Renal cortical epithelial cell (primary cell): ENCODE measurements at places on chromosomes 13 and 19.
A peak's percentile ranks its signal among the peaks of the same experiment; 100 is the strongest.

DNA sequence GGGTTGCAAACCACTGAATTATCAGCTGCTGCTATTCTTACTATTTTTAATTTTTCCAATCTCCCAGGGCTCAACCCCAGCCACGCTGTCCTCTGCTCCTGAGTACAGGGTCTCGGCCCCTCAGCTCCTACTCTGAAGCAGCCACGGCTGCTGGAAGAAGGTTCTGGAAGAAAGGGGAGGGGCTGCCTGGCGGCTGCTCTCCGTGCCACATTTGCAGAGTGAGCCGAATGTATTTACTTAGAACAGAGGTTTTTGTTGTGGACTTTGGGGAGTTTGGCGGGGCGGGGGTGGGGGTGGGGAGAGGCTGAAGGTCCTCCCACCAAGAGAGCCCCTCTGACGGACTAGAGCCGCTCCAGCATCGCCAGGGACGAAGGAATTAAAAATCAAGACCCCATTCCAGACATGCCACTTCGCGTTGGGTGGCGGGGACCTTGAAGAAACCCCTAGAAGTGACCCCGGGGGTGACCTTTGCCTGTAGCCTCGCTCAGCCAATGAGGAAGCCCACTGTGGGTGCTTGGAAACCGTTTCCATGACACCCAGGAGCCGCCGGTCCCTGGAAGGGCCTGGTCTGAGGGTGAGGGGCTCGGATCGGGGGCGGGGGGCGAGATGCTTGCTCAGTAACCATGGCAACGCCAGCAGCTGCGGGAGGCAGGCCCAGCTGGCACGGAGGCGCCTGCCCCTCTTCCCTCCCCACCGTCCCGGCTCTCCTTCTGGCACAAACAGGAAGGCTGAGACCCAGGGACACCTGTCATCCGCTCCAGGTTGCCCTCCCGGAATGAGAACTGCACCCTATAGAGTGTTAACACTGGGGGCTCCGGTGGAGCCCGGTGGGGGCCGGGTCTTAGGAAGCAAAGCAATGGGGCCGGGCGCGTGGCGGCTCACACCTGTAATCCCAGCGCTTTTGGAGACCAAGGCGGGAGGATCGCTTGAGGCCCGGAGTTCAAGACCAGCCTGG lies 54.2 kb upstream of the PTPRS start:
- no peak for DNase-seq

GRCh38 chr19:45164577-45165335 lies 4.0 kb upstream of the NKPD1 start:
- peak; percentile 73 for DNase-seq

DNA sequence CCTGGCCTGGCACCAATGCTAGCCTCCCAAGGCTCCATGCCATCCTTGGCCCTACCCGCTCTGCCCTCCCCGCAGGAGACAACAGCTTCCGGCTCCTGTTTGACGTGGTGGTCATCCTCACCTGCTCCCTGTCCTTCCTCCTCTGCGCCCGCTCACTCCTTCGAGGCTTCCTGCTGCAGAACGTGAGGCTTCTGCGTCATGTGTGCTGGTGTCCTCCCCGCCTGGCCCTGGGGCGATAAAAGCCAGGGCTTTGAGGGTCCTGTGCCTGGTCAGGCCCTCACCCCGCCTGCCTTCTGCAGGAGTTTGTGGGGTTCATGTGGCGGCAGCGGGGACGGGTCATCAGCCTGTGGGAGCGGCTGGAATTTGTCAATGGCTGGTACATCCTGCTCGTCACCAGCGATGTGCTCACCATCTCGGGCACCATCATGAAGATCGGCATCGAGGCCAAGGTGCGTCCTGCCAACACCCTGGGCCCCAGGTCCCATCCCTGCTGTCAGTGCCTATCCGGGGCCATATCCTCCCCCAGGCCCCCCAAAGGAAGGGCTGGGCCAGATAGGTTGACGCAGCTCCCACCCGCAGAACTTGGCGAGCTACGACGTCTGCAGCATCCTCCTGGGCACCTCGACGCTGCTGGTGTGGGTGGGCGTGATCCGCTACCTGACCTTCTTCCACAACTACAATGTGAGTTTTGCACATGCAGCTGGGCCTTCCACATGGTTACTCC lies 6.3 kb downstream of the MCOLN1 start:
- DNase-seq: no peak

DNA sequence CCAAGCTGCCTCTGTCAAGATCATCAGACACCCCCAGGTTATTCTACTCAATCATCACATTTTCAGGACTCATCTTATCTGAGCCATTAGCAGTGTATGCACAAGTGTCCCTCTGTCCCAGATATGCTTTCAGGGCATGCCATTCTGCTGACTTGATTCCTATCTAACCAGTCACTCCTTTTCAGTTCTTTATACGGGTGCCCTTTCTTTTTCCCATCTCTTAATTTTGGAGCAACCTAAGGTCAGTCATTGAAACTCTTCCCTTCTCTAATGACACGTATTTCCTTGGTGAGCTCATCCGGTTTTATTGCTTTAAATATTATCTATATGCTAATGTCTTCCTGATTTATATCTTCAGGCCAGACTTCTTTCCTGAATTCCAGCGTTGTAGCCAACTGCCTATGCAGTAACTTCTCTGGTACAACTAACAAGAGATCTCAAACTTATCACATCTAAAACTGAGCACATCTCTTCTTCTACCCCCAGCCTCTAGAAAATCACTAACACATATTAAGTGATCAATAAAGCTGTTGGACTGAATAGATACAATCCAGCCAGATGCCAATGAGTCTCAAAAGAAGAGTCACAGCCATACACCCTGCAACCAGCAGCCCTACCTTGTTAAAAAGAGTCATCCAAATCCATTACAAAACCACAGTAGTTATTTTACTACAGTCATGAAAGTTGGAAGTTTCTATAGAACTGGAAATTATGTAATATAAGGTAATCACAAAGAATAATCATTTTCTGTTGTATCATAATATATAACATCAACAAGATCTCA lies 58.8 kb downstream of the DCLK1 start:
- DNase-seq: no peak

- no peak for DNase-seq
These were observed 1680.9 kb downstream of the OLFM4 start for GRCh38 chr13:54709546-54709945.

- DNase-seq: no peak
These were observed 42.2 kb upstream of the SPACA7 start for GRCh38 chr13:112333756-112334543.

DNA sequence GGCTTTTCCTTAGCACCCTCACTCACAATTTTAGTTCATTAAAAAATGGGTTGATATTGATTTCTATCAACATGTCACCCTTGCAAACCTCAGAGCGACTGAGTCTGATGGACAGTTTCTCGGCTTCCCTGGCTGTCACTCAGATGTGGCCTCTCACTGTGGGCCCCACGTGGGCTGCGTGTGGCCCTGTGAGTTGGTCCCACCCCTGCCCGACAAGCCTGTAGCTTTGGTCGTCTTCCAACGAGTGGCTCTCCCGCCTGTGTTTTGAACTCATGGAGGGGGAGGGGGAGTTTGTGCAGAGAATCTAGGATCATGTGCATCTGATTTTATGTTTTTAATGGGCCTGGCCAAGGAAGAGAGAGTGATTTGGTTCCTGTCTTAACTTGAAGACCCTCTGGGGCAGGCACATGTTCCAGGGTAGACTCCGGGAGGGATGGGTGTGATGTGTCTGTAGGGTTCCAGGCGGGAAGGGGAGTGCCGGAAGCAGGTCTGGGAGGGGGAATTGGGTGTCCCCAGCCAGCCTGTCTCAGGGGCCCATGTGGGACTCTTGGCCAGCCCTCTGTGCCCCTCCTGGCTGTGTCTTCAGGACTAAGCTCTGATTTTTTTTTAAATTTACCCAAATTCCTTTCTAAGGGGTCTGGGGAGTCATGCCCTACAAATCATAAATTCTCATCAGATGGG lies 18.9 kb downstream of the ATP11A start:
- DNase-seq: no peak

DNA sequence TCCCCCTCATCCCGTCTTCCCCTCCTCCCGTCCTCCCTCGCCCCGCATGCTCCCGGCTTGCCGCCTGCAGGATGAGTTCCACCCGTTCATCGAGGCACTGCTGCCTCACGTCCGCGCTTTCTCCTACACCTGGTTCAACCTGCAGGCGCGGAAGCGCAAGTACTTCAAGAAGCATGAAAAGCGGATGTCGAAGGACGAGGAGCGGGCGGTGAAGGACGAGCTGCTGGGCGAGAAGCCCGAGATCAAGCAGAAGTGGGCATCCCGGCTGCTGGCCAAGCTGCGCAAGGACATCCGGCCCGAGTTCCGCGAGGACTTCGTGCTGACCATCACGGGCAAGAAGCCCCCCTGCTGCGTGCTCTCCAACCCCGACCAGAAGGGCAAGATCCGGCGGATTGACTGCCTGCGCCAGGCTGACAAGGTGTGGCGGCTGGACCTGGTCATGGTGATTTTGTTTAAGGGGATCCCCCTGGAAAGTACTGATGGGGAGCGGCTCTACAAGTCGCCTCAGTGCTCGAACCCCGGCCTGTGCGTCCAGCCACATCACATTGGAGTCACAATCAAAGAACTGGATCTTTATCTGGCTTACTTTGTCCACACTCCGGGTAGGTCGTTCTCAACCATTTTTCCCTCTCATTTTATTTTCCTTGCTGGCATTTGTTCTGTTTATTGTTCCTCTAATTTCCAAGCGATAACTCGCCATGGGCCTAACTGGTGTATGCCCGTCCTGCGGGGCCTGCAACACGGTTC lies 29.8 kb downstream of the NFIX start:
- no peak for DNase-seq

DNA sequence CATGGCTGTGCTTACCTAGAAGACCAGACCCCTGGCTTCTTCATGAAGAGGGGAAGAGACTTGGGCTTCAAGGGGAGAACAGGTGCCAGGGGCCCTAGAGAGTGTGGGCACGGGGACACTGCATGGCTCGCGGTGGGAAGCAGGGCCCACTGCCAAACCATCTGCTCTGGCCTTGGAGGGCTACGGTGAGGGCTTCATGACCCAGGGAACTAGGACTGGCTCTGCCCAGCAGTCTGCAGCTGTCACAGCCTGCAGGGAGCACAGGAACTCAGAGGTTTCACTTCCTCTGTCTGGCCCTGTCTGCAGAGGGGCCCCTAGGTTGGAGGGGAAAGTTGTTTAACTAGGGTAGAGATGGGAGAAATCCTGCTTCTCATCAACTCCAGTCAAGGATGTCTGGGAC lies 4.3 kb downstream of the ERCC1 start:
- DNase-seq: no peak

DNA sequence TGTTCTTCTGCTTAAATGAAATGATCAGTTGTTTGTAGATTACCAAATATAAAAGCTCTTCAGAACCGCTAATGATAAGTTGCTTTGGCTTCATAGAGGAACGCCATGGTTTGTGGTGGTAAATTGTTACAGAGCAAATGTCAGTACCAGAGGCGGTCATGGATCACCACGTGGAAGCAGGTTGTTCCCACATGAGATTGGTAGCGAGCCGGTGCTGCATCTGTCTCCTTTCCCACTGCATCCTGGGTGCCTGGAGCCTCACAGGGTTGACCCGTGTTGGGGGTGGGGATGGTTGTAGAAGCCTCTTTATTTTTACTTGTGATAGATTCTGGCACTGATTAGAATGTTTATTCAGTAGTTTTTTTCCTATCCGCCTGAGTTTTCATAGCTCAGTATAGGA lies 14.7 kb downstream of the GARRE1 start:
- no peak for DNase-seq

GRCh38 chr19:49567861-49568441 lies 12.4 kb downstream of the NOSIP start:
- no peak for DNase-seq

- no peak for DNase-seq
These were observed 838.1 kb downstream of the DACH1 start for GRCh38 chr13:71028884-71029283.

GRCh38 chr13:40236566-40237168 lies 429.8 kb downstream of the FOXO1 start:
- no peak for DNase-seq

DNA sequence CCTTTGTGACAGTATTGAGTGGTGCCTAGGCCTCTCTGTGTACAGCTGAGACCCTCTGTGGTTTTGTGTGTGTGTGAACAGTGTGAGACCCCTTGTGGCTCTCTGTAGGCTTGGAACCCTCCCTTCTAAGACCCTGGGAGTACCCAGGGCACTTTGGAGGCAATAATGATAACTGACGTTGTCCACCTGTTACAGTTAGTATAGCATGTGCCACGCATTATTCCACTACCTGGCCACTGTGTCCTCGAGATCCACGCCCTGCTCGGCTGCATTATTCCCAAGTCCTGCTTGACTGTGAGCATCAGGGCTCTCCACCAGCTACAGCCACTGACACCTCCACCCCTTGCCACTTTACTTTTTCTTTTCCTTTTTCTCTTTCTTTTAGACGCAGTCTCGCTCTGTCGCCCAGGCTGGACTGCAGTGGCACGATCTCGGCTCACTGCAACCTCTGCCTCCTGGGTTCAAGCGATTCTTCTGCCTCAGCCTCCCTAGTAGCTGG lies 2.0 kb downstream of the GRAMD1A start:
- no peak for DNase-seq

- no peak for DNase-seq
These were observed 941 bp downstream of the DUS3L start for GRCh38 chr19:5789886-5790558.

- DNase-seq: no peak
These were observed 221.1 kb downstream of the DNAJC15 start for GRCh38 chr13:43244481-43244880.

DNA sequence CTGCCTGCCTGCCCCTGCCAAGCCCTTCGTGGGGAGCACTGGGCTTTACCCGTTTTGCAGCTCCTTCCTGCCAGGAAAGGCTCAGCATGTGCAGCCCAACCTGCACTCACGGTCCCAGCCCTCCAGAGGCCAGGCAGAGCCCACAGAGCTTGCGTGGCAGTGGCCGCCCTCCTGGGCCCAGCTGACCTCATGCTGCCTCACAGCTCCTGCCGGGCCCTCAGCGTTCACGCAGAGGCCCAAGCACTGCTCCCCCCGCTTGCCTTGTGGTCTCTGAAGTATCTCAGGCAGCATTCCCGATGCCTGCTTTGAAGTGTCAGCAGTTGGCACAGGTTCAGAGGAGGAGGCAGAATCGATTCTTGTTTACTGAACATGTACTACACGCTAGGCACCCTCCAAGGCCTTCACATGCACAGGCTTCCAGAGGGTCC lies 32.5 kb downstream of the CAPN12 start:
- DNase-seq: peak; percentile 85

DNA sequence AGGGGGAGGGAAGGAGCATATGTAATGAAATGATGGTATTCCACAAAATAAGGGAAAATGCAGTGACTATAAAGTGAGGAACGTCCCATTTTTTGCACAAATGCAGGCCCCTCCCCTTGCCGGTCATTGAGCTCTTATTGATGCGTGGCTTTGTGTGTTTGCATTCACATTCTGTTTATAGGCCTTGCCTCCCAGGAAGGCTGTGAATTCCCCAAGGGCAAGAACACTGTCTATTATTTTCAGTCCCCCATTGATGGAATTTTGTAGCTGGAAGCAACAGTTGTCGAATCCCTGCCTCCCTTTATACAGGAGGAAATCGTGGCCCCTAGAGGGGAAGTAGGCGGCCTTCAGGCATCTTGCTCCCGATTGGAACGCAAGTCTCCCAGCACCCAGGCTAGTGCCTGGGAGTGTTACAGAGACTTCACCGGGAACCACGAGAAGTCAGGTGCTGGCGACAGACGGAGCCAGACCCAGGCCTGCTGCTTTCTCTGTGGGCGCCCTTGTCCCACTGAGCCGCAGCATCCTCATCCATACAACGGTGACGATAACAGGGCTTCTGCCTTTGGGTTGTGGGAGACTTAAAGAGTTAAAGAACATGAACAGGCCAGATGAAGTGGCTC lies 6.9 kb downstream of the SBSN start:
- no peak for DNase-seq
